ENCODE measurements at places on chromosomes 11 and 22. TPM values are rescaled to one million over a fixed set of nuclear protein-coding genes. Genes with fewer than 3 reads are reported as not detected.

GRCh38 chr11:117627259-117627658, 169.8 kb downstream of the DSCAML1 start:
- no peak for DNase-seq

The PARVB gene
- total RNA-seq: 11.3 TPM

DNA sequence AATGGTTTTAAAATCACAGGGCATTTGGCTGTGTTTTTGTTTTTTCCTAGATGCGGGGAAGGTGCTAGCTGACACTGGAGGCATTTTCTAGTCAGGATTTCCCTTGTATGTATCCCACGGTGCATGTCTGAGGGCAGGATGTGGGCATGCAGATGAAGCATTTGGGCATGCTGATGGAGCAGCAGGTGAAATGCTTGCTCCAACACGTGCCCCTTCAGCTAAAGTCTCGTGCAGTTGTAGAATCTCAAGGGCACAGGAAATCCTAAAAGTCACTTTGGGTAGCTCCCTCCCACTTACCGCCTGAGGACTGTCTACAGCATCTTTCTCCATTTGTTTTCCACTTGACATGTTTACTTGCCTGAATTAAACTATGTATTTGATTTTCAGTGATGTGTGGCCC, 429.4 kb upstream of the B3GAT1 start:
- DNase-seq: no peak

DNA sequence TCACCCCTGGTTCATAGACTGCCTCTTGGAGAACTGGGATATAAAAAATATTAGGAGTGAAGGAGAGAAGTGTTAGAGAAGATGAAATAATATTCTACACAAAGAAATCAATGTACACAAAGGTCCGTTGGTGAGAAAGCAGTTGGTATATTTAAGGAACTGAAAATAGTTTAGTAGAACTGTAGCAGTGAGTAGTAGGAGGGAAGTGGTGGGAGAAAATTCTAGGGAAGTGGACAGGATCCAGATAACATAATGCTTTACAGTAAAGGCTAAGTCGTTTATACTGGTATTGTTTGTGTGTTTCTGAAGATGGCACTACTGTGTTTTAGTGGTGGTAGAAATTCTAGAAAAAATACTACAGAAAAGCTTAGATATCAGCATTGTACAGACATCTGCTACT, 120.8 kb upstream of the CHORDC1 start:
- DNase-seq: no peak

GRCh38 chr11:118162846-118163245, 10.2 kb upstream of the SCN4B start:
- no peak for DNase-seq

The CASP12 gene
- total RNA-seq: 7.4 TPM

The RFPL1 gene
- total RNA-seq: not detected
